Esophagus mucosa (tissue), 1 donor: ENCODE measurements at places on chromosomes 1 and 21. TPM values are rescaled to one million over a fixed set of nuclear protein-coding genes. Genes with fewer than 3 reads are reported as not detected.

Gene DENND2C
- 41.4 TPM for total RNA-seq

- ATAC-seq = no peak
Observed at GRCh38 chr1:228023294-228023639, 16.5 kb downstream of the WNT3A start.

Gene EDN2
- 4.7 TPM for total RNA-seq

Gene ERG
- total RNA-seq = 5.1 TPM

GRCh38 chr1:84376000-84376910, 22.0 kb upstream of the DNASE2B start:
- ATAC-seq = no peak

Gene RNPEP
- 89.6 TPM for total RNA-seq

GRCh38 chr1:184215274-184215925, 163.9 kb downstream of the TSEN15 start:
- ATAC-seq = no peak

Gene MAP10
- 0.72 TPM for total RNA-seq

DNA sequence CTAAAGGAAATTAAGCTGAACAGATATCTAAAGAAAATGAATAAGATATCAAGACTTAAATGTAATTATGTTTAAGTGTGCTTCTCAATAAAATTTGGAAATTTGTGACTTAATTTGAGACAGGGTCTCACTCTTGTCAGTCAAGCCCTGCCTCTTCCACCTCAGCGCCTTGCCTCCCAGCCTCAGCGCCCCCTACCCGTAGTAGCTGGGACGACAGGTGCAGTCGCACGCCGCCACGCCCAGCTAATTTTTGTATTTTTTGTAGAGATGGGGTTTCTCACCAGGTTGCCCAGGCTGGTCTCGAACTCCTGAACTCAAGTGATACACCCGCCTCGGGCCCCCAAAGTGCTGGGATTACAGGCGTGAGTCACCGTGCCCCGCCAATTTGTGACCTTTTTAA, 117.0 kb downstream of the CLEC20A start:
- ATAC-seq = no peak

Gene SNAP47
- total RNA-seq = 15.8 TPM

GRCh38 chr1:115067161-115067859, 22.0 kb downstream of the TSPAN2 start:
- no peak for ATAC-seq

Gene OR10Z1
- total RNA-seq = not detected

GRCh38 chr21:43916076-43916475, 51.1 kb downstream of the AGPAT3 start:
- ATAC-seq = no peak

- peak; percentile 97 for ATAC-seq
Observed at GRCh38 chr1:207848234-207848633, 62.7 kb downstream of the CD34 start.

DNA sequence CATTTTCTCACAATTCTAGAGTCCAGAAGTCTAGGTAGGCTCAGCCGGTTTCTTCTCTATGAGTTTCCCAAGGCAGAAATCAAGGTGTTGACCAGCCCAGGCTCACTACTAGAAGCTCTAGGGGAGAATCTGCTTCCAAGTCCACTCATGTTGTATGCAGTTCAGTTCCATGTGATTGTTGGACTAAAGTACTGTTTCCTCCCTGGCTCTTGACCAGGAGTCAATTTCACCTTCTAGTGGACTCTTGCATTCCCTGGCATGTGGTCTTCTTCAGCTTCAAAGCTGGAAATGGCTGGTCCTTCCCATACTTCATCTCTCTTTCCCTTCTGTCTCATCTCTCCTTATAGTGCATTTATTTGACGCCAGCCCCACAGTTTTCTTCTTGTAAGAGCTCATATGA, 153.4 kb downstream of the KCNT2 start:
- ATAC-seq = no peak

Gene ST6GALNAC5
- 0.96 TPM for total RNA-seq

DNA sequence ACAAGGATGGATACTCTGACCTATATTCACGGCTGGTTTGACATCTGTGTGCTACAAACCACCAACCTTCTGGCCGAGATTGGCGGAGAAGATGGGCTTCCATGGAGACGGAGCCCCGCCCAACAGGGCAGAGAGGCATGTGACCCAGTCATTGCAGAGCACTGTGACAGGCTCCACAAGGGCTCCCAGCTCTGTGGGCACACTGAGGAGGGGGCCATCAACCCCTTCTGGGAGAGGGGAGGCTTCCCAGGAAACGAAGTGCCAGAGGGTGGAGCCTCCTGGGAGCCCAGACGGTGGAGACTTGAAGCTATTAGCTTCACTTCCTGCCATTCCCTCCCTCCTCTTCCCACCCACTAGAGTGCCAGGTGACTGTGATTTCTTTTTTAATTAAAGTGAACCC, 71.6 kb upstream of the IFFO2 start:
- no peak for ATAC-seq

DNA sequence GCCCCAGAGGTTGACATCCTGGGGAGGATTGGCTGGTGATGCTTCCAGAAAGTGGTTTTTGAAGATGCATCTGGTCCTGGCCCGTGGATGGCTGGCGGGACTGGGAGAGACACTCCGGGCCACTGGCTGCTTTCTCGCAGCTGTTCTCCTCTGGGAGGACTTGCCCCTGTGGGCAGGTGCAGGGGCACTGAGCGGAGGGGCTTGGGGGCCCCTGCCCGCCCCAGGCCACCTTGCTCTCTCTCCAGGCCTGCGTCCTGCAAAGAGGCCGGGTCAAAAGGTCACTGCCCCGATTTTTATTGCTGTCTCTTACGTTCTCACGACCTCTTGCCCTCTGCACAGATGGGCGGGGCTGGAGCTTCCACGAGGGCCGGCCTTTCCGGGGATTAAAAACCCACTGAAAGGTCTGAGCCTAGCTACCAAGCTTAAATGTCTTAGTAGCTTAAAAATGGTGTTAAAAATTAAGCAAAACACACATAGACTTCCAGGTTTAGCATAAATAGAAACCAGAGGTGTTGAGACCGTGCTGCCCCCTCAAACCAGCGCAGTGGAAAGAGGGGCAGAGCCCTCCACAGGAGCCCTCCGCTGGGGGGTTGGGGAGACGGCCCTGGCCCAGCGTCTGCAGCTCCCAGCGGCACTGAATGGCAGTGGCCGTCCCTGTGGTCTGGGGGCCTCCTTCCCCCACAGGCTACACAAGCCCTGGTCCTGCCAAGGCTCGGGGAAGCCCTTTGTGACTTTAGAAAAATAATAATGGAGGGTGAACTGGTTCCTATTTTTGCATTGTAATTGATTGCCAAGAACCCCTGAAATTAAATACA, 43.9 kb downstream of the SKI start:
- no peak for ATAC-seq

DNA sequence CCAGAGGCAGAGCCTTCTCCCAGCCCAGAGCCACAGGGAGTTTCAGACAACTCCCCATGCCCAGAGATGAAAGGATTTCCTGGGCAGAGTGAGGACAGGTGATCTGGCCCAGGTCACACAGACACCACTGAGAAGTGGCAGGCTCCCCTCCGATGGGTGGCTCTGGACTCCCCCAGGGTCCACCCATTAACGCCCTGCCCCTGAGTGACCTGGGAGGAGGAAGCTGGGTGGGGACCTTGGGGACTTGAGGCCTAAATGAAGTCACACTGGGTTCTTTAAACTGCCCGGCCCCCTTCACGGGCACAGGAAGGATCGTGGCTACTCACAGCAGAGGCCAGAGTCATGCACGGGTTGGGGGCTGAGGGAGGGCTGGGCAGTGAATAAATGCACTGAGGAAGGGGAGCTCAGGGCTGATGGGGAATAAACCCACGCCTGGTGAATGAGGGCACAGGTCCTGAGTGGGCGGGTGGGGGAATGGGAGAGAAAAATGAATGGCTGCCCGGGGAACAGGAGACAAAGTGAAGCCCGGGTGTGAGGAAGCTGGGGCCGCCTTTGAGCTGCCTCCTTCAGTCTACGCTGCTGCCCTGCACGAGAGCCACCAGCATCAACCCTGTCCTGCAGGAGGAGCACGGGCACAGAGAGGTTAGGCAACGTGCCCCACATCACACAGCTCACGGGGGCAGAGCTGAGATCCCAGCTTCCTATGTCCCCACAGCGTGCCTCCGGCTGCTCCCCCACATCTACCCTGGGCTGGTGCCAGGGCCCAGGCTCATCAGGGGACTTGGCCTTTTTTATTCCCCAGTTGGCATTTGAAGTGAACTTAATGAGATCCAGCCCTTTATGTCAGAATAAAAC, 404.3 kb downstream of the MATN1 start:
- ATAC-seq = no peak

- no peak for ATAC-seq
Observed at GRCh38 chr1:41649396-41650027, 165.0 kb upstream of the EDN2 start.

Gene OVAAL
- total RNA-seq = not detected

GRCh38 chr1:52633291-52633754, 355 bp downstream of the SHISAL2A start:
- peak; percentile 17 for ATAC-seq

DNA sequence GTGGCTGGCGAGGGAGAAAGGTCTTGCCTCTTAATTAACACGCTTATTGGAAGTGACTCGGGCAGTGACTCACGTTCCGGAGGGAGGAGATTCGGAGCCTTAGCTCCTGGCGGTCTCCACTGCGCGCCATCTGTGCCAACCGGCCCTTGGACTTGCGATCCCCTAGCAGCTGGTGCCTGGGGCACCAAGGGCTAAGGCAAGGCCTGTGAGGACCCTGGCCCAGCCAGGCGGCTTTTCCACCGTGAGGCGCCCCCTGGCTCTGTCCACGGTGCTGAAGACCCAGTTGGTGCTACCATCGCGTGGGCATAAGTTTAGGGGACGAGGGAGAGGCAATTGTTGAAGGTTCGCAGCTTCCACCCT, 1.3 kb upstream of the SYT6 start:
- no peak for ATAC-seq

DNA sequence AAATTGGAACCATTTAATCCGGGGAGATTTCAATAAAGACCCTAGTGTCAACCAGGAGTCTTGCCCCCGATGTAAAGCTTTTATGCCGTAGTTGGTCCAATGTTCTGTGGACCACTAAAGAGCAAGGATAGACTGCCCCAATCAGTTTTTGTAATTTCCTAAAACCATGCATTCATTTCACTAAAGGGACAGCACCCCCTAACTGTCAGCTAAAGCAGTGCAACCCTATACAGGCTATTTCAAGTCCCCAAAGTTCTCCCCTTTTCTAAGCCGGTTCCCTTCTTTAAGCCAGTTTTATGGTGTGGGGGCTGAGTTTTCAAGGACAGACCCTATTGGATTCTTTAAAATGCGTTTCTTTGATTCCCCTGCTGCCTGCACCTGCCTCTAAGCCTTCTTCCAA, 12.7 kb upstream of the PDPN start:
- ATAC-seq = no peak

DNA sequence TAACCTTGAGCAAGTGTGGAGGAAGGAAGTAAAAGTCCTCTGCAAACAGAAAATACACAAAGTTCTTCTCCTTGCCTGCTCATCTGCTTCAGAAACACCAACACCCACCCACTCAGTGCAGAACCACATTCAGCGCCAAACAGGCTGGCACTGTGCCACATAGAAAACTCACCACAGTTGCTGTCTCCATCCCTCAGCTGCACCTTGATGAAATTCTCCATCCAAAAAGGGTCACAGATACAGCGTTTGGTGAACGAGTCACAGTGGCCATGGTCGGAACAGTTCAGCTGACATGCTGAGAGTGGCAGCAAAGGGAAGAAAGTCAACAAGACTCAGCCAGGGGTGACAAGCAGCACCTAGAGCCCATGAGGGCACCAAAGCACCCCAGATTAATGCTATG, 114.5 kb downstream of the KIAA0319L start:
- ATAC-seq = no peak

Gene SLAMF6
- total RNA-seq = 0.28 TPM

DNA sequence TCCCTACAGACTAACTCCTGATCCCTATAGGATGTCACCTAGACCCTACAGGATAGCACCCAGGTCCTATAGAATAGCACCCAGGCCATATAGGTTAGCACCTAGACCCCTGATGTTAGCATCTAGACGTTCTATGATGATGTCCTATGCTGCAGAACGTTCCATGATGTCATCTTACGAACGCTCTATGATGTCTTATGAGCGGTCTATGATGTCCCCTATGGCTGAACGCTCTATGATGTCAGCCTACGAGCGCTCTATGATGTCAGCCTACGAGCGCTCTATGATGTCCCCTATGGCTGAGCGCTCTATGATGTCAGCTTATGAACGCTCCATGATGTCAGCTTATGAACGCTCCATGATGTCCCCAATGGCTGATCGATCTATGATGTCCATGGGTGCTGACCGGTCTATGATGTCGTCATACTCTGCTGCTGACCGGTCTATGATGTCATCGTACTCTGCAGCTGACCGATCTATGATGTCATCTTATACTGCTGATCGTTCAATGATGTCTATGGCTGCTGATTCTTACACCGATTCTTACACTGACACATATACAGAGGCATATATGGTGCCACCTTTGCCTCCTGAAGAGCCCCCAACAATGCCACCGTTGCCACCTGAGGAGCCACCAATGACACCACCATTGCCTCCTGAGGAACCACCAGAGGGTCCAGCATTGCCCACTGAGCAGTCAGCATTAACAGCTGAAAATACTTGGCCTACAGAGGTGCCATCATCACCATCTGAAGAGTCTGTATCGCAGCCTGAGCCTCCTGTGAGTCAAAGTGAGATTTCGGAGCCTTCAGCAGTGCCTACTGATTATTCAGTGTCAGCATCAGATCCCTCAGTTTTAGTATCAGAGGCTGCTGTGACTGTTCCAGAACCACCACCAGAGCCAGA, 9.5 kb downstream of the SON start:
- peak; percentile 35 for ATAC-seq

- no peak for ATAC-seq
Observed at GRCh38 chr1:20873311-20873710, 86.2 kb upstream of the HP1BP3 start.

- peak; percentile 63 for ATAC-seq
Observed at GRCh38 chr1:9443913-9444445, 95.3 kb upstream of the SLC25A33 start.

Gene SPRR2F
- 198 TPM for total RNA-seq

- ATAC-seq = no peak
Observed at GRCh38 chr1:76473591-76473990, 393.7 kb upstream of the ST6GALNAC5 start.

Gene JUN
- 41.7 TPM for total RNA-seq

GRCh38 chr1:27713139-27713725, 12.5 kb upstream of the FAM76A start:
- no peak for ATAC-seq

DNA sequence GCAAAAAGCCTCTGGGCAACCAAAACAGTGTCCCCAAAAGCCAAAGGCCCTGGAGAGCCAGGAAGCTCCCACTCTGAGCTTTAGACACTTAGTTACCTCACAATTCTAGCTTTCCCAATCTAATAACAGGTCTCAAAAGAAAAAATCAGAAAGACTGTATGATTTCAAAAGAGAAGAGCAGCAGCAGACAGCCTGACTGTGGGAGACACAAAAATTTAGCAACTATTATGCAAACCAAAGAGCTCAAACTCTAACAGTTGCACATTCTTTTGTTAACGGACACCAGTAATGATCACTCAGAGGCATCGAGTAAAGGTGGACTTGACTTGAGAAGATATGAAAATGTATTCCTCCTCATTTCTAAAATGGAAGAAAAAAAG, 160.1 kb downstream of the SLC45A1 start:
- no peak for ATAC-seq

Gene WNT4
- 7.7 TPM for total RNA-seq
